ENCODE measurements at places on chromosomes 2 and 18. TPM values are rescaled to one million over a fixed set of nuclear protein-coding genes. Genes with fewer than 3 reads are reported as not detected.

- DNase-seq, result no peak
- H3K27ac ChIP-seq, result no peak overlapping the region
- peaks cover 9% of the 10 kb centered on the region for H3K4me1 ChIP-seq
- H3K4me3 ChIP-seq, result no peak overlapping the region
Measured at GRCh38 chr2:222959358-222959757, 92.6 kb upstream of the KCNE4 start.

GRCh38 chr2:62489162-62489561 lies 16.8 kb downstream of the TMEM17 start:
- no peaks in the 10 kb centered on the region for H3K27me3 ChIP-seq
- H3K4me3 ChIP-seq, result no peak overlapping the region
- H3K27ac ChIP-seq, result no peak overlapping the region

GRCh38 chr2:235642446-235643098 lies 148.7 kb downstream of the AGAP1 start:
- no peak for DNase-seq
- no peak overlapping the region for H3K4me3 ChIP-seq
- H3K4me1 ChIP-seq, result no peaks in the 10 kb centered on the region
- H3K36me3 ChIP-seq, result peaks cover 15% of the 10 kb centered on the region
- H3K27me3 ChIP-seq, result no peaks in the 10 kb centered on the region
- no peak overlapping the region for H3K27ac ChIP-seq

DNA sequence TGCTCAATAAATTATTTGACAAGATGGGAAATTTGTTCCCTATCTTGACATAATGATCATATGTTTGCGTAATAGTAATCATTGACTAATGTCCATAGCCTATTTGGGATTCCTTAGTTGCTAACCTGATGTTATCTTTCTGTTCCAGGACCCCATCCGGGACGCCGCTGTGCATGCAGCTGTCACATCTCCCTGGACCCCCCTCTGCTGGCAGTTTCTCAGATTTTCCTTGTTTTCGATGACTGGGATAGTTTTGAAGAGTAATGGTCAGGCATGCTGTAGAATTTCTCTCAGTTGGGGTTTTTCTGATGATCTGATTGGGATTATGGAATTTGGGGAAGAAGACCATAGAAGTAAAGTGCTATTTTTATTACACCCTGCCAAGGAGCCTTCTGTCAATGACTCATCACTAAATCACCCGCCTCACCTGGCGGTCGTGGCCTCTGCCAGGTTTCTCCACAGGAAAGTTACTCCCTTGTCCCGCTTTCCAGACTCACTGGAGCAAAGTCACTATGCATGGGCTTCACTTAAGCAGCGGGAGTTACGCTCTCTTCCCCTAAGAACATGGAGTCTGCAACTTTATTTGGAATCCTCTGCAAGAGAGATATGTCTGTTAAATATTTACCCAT lies 19.9 kb upstream of the TMEM18 start:
- DNase-seq, result peak; percentile 25
- H3K4me3 ChIP-seq, result no peak overlapping the region
- no peaks in the 10 kb centered on the region for H3K36me3 ChIP-seq
- no peak overlapping the region for H3K27ac ChIP-seq

GRCh38 chr2:191051825-191052778 lies 38.1 kb upstream of the STAT1 start:
- no peak overlapping the region for H3K4me3 ChIP-seq
- peak; percentile 13 for DNase-seq
- no peaks in the 10 kb centered on the region for H3K36me3 ChIP-seq
- no peaks in the 10 kb centered on the region for H3K27me3 ChIP-seq

DNA sequence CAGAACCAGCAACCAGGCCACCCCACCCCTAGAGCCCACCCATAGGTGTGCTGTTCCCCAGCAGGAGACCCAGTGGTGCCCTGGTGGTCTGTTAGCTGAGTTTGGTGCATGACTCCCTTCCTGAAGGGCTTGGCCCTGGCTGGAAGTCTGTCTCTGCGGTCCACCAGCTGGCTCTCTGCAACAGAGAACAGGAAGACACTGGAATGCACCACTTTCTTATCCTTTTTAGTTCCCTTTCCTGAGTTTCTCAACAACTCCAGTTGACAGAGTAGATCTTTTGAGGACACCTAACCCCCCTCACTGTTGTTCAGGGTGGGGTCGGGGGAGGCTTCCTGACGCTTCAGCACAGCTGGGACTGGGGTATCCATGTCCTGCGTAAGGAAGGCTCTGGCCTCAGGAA lies 11.9 kb upstream of the RPL37A start:
- no peak for DNase-seq
- H3K27ac ChIP-seq, result no peak overlapping the region
- no peaks in the 10 kb centered on the region for H3K36me3 ChIP-seq
- H3K27me3 ChIP-seq, result no peaks in the 10 kb centered on the region

DNA sequence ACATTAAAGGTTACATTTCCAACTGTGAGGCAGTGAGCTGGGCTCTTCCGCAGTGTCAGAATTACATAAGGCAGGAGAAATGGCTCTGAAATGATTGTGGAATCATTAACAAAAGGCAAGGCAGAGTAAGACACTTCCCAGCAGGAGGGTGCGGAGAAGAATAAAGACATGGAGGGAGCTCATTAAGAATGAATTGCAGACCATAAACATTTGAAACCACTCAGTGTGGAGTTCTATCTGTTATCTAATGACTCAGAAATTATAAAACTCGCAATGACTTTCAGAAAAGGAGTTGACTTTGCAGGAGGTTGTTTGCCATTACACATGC lies 77.0 kb downstream of the SMIM21 start:
- no peaks in the 10 kb centered on the region for H3K36me3 ChIP-seq
- no peak for DNase-seq
- H3K4me1 ChIP-seq, result no peaks in the 10 kb centered on the region
- no peak overlapping the region for H3K27ac ChIP-seq
- H3K27me3 ChIP-seq, result peaks cover 26% of the 10 kb centered on the region
- H3K4me3 ChIP-seq, result no peak overlapping the region

Gene CDH19
- 0.27 TPM for total RNA-seq

Gene C2orf92
- 8.4 TPM for total RNA-seq

Gene G6PC2
- total RNA-seq, result not detected

Gene SERPINB11
- total RNA-seq, result not detected

Data from Calu3 (cell line).